H9 (cell line): ENCODE measurements at places on chromosomes 2 and 18.

DNA sequence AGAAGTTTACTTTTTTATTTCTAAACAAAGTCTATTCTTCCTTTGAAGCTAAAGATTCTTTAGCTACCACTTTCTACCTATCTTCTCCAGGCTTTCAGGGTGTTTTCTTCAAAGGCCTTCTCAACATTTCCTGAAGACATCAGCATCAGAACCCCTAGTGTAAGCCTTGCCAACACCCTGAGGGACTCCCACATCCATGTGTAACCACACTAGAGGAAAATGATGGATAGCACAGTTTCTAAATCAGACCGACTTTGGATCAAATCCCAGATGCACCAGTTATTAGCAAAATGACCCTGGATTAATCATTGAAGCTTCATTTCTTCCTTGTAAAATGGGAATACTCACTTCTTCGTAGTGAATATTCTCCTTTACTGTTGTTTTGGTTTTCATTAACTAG, 4.7 kb upstream of the TTN start:
- H3K36me3 ChIP-seq: no peaks in the 10 kb centered on the region
- no peak for DNase-seq
- H3K4me3 ChIP-seq: no peak overlapping the region
- H3K27ac ChIP-seq: no peak overlapping the region

DNA sequence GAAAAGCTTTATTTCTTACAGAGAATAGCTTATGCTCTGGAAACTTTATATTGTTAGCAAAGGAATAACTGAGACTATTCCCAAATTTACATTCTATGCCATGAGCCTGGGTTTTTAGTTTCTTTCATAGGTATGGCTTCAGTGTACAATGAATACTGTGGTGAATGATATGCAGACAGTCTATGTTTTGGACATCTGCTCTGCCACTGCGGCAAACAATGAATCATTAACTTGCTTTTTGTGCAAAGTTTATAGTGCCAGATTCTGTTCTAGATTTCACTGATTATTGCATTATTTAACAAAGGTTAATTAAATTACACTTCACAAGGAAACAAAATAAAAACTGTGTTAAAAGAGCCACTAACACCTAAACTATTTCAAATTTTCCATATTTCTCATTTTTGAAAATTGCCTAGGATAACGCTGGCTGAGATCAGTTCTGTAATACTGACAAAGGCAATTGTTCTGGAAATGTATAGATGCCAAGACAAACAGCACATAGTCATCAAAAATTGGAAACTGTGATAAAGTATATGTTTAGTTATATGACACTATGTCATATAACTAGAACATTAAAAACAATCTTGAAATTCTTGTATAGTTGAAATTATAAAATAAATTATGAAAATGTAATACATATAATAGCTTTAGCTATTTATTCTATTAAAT, 74.7 kb downstream of the ITSN2 start:
- no peak overlapping the region for H3K27ac ChIP-seq
- no peaks in the 10 kb centered on the region for H3K27me3 ChIP-seq
- no peak for DNase-seq

DNA sequence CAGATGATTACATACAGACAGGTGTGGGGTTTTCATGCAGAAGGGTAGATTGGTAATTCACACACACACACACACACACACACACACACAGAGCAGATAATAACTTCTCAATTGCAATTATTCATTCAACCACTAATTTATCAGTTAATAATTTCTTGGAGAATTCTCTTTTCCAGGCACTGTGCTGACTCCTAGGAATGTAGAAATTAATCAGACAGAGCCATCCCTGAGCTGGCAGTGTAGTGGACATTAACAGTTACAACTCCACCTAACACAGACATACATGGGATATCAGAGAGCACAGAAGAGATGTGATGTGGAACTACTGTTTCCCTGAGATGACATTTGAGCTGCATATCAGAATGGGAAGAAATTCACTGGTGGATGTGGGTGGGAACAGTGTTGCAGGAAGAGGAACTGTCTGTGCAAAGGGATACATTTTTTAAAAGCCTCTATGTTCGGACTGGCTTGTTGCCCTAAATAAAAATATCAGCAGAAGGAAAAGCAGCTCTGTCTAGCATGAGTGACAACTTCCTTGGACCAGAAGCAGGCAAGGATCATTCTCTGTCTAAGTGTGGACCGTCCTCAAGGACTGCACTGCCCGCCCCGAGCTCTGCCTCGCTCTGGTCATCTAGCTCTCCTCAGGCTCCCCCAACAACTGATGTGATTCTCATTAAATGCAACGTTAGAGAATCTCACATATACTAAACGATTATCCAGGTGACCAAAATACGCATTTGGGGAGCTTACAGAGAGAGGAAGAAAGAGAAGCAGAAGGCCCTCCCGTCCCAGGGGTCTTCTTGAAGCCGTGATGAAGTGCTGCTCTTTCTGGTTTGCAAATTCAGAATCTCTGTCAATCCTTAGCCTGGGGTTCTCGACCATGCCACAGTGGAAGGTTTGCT, 173.4 kb upstream of the TRIB2 start:
- H3K4me1 ChIP-seq: no peaks in the 10 kb centered on the region
- no peak for DNase-seq
- H3K27me3 ChIP-seq: no peaks in the 10 kb centered on the region
- no peak overlapping the region for H3K27ac ChIP-seq
- H3K36me3 ChIP-seq: no peaks in the 10 kb centered on the region

GRCh38 chr2:210190345-210190744, 19.1 kb upstream of the KANSL1L start:
- DNase-seq: no peak
- H3K27ac ChIP-seq: no peak overlapping the region
- no peak overlapping the region for H3K4me3 ChIP-seq
- no peaks in the 10 kb centered on the region for H3K4me1 ChIP-seq

DNA sequence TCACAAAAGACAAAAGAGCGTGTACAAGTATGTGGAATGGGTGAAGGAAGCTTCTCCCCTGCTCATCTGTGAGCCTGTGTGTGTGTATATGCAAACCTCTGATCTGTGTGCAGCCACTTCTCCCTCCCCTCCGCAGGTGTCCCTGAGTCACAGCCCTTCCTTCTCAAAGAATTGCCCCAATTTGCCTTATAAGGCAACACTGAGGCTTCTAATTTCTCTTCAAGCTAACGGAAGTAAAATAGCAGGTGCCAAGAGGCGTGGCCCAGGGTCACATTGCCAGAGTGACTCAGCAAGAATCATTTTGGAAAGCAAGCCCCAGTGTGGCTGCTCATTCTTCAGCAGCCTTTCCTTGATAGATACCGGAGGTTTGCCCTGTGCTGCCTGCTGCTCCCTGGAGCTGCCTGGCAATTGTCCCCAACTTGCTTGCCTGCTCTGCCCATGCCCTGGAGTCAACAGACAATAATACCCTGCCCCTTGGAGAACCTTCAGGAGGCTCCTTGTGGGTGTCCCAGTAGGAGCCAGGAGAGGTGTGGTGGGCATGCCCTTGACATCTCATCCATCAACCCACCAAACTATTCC, 37.3 kb upstream of the BMP10 start:
- no peak overlapping the region for H3K27ac ChIP-seq
- H3K4me1 ChIP-seq: peaks cover 5% of the 10 kb centered on the region
- peaks cover 10% of the 10 kb centered on the region; the same call in 1 of the 2 replicates for H3K36me3 ChIP-seq
- H3K27me3 ChIP-seq: no peaks in the 10 kb centered on the region
- peak; percentile 72 for DNase-seq
- no peak overlapping the region for H3K4me3 ChIP-seq

DNA sequence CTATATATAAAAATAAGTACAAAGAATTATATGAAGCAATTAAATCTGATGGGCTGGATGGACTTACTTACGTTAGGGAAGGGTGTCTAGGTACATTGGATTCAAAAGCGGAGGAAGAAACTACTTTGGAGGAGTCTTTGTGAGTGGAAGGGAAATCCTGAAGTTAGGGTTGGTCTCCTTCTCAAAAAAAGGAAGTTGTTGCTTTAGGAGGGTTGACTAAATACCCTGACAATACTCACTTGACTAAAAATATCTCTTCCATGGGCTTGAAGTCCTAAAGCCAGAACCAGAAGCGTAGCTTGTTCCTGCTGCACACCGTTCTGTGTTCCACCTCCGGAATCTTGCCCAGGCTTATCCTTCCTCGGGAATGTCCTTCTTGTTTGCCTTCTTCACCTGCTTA, 143.3 kb upstream of the ZEB2 start:
- H3K27ac ChIP-seq: no peak overlapping the region
- H3K27me3 ChIP-seq: no peaks in the 10 kb centered on the region
- no peaks in the 10 kb centered on the region for H3K36me3 ChIP-seq
- H3K4me1 ChIP-seq: no peaks in the 10 kb centered on the region; the same call in 1 of the 2 replicates
- DNase-seq: no peak

DNA sequence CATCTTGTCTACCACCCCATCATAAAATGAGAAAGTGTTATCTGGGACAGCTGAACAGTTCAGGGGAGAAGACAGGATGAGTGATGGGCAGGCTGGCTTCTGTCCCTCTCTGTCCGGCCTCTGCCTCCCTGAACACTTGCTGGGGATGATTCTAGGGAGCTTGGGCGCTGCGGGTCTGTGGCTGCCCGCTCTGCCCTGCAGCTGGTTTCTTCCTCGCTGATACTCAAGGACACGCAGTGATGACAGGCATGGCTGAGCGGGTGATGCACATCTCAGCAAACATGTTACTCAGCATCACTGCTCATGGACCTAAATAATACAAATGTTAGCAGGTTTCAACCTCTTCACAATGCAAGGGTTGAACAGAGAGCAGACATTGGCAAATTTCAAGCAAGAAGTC, 161.1 kb downstream of the TMEM18 start:
- no peaks in the 10 kb centered on the region for H3K4me1 ChIP-seq
- H3K27me3 ChIP-seq: no peaks in the 10 kb centered on the region
- H3K27ac ChIP-seq: no peak overlapping the region
- H3K36me3 ChIP-seq: no peaks in the 10 kb centered on the region

GRCh38 chr2:162369551-162369950, 25.6 kb downstream of the GCA start:
- no peak overlapping the region for H3K4me3 ChIP-seq
- no peaks in the 10 kb centered on the region for H3K36me3 ChIP-seq
- H3K27ac ChIP-seq: no peak overlapping the region
- DNase-seq: no peak
- H3K27me3 ChIP-seq: no peaks in the 10 kb centered on the region
- no peaks in the 10 kb centered on the region for H3K4me1 ChIP-seq

DNA sequence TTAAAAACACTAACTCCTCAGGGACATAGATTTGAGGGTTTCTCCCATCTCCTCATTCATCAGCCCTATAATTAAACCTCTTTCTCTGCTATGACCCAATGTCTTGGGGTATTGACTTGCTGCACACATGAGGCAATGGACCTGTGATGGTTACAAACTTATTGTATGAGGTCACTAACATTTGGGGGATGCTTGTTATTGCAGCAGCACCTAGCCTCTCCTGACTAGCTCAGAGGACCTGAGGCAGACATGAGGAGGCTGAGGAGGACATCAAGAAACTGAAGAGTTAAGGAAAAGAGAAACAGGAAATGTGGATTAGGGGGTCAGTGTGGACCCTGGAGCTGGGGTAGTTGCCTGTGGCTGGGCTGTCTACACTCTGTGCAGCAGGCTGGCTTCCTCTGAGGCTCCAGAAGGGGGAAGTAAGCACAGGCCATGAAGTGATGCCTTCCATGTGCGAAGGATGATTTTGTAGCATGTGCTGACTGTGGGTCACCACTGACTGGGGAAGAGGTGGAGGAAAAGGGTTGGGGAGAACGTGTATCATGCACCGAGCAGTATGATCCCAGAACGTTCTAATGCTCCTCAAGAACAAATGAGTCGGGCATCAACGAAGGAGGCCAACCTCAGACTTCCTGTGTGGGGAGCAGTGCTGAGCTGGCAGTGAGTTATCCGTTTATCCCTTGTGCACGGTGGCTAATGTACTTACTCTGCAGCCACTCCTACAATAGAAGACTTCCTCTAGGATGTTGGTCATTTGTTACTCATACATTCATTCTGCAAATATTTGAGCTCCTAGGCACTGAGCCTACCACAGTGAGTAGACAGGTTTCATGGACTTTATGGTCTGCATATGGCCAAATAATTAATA, 42.1 kb upstream of the RFX8 start:
- no peaks in the 10 kb centered on the region for H3K27me3 ChIP-seq
- no peak overlapping the region for H3K27ac ChIP-seq
- DNase-seq: no peak
- peaks cover 8% of the 10 kb centered on the region for H3K4me1 ChIP-seq

- no peak overlapping the region for H3K4me3 ChIP-seq
- no peaks in the 10 kb centered on the region for H3K36me3 ChIP-seq
- DNase-seq: no peak
Observed at GRCh38 chr2:203949228-203949627, 12.7 kb downstream of the ICOS start.

DNA sequence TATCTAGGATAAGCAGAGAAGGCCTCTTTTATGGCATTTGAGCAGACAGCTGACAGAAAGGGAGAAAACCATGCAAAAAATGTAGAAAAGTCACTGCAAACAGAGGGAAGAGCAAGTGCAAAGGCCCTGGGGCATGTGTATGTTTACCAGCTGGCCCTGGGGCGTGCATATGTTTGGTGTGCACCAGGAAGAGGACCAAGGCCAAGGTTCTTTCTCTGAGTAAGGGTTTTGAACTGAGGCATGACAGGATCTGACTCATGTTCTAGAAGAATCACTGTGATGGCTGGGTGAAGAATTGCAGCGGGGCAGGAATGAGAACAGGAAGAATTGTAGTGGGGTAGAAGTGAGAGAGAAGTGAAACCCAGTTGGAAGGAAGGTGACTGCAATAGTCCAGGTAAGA, 69.6 kb downstream of the STEAP3 start:
- no peak for DNase-seq
- no peak overlapping the region for H3K4me3 ChIP-seq
- H3K4me1 ChIP-seq: no peaks in the 10 kb centered on the region
- H3K36me3 ChIP-seq: no peaks in the 10 kb centered on the region

GRCh38 chr2:20496076-20496872, 49.4 kb downstream of the RHOB start:
- no peak overlapping the region for H3K27ac ChIP-seq
- H3K27me3 ChIP-seq: no peaks in the 10 kb centered on the region
- no peak for DNase-seq
- no peaks in the 10 kb centered on the region for H3K36me3 ChIP-seq
- no peak overlapping the region for H3K4me3 ChIP-seq

DNA sequence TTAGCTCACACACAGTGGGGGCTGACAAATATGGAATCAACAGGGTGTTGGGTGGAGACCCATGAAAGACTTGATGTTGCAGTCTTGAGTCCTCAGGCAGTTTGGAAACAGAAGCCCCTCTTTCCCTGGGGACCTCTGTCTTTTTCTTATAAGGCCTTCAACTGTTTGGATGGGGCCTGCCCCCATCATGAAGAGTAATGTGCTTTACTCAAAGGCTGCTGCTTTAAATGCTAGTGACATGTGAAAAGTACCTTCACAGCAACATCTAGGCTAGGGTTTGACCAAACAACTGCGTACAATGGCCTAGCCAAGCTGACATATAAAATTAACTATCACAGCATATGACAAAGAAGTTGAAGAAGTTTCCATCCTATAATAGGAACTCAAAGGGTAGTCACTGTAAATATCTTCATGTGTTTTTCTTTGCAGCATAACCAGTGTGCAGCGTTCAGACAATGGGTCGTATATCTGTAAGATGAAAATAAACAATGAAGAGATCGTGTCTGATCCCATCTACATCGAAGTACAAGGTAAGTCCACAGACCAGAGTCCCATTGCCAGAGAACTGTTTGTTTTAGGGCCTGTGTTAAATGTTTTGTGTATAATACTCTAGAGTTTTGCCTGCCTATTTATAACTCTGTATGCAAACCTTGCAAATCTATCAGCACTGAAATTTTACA, 46.3 kb downstream of the MERTK start:
- peaks cover 2% of the 10 kb centered on the region; the same call in 2 of the 3 replicates for H3K36me3 ChIP-seq
- no peaks in the 10 kb centered on the region for H3K27me3 ChIP-seq
- no peak for DNase-seq
- no peak overlapping the region for H3K4me3 ChIP-seq
- H3K27ac ChIP-seq: no peak overlapping the region
